ENCODE measurements at places on chromosomes 2 and 18. TPM values are rescaled to one million over a fixed set of nuclear protein-coding genes. Genes with fewer than 3 reads are reported as not detected.

GRCh38 chr2:74676331-74676730 lies 22.3 kb downstream of the SEMA4F start:
- DNase-seq = no peak

Gene ALLC
- not detected for total RNA-seq

- no peak for DNase-seq
Observed at GRCh38 chr2:157414050-157414449, 29.8 kb downstream of the CYTIP start.

Gene ARHGEF4
- 38.8 TPM for total RNA-seq

- no peak for DNase-seq
Observed at GRCh38 chr18:49111191-49111988, 160.6 kb upstream of the SMAD7 start.

DNA sequence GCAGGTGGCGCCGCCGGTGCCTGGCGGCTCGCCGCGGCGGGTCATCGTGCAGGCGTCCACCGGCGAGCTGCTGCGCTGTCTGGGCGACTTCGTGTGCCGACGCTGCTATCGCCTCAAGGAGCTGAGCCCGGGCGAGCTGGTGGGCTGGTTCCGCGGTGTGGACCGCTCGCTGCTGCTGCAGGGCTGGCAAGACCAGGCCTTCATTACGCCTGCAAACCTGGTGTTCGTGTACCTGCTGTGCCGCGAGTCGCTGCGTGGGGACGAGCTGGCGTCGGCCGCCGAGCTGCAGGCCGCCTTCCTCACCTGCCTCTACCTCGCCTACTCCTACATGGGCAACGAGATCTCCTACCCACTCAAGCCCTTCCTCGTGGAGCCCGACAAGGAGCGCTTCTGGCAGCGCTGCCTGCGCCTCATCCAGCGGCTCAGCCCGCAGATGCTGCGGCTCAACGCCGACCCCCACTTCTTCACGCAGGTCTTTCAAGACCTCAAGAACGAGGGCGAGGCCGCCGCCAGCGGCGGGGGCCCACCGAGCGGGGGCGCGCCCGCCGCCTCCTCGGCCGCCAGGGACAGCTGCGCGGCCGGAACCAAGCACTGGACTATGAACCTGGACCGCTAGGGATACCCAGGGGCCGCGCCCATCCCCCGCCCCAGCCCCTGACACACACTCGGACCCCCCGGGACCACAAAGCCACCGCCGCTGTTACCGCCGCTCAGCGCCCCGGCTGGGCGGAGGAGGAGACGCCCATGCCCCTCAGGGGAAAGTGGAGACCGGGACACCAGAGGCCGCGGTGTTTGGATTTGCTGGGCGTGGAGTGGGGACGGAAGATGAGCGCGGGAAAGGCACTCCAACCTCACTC lies 1.1 kb downstream of the CDK5R2 start:
- DNase-seq = peak; percentile 83

DNA sequence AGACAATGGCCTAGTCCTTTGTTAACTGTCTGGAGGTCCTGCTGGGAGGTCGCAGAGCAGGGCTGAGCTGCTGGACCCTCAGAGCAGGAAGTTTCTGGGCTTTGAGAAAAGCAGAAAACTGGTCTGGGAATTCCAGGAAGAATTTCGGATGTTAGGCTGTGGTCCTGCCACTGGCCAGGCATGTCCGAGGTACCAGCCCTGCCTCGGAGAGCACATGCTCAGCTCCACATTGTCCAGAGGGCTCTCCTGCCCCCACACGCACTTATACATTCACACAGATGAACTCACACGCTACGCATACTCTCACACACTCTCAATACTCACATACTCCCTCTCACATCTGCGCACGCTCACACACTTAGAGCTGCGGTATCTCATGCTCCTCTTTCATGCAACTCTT lies 146.1 kb downstream of the NCK2 start:
- no peak for DNase-seq

Gene SIGLEC15
- total RNA-seq = not detected

Gene RSAD2
- total RNA-seq = 8.4 TPM

Gene AGXT
- 0.30 TPM for total RNA-seq

DNA sequence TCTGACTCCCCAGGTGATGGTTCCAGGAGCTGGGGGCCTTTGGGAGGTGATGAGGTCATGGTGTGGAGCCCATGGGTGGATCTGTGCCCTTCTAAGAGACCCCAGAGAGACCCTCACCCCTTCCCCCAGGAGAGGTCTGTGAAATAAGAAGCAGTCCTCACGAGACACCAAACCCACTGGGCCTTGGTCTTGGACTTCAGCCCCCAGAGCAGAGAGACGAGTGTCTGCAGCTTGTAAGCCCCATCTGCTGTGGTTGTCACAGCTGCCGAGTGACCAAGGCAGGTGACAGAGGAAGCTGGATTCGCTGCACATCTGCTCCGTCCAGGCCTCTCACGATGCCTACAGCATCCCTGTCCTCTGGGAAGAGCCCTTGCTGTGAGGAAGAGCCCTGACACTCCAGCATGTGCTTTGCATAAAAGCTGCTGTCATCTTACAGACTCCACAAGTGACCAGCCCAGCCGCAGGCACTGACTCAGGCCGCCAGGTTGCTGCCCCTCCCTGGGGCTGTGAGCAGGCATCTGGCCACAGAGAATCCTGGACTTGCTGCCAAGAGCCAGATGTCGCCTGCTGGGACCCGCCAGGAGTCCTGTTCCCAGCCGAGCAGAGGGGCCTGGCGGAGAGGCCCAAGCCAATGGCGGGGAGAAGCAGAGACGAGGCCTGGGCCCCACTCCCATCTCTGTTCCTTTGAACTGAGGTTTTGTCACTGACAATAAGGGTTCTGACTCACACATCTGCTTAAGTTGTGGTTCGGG lies 150.8 kb downstream of the PXDN start:
- DNase-seq = peak; percentile 69

DNA sequence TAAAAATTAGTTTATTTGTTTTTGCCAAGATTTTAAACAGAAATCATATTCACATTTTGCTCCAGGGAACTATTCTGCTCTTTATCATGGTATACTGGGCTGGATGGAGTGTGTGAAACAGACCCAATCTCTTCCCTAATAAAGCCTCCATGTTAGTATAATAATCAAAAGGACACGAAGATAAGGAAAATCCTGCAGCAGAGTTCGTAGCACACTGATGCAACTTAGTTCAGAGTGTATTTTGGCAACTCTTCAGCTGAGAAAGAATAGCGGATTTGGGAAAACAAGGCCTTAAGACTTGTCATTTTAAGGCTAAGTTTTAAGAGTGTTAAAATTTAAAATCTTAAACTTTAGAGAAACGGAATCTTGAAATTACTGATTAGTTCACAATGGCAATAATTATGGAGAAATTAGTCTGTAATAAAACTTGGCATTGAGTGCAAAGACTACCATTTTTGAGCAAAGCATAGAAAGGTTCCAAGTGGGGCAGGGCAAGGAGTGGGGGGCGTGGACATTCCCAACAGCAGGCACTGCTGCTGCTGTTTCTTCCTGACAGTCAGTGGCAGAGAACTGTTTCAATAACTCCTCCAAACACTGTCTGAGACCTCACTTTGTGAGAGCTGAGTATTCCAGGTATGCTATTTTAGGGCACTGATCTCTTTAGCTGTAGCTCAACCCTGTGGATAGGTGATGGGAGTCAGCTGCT lies 225.0 kb downstream of the HRH4 start:
- DNase-seq = no peak

DNA sequence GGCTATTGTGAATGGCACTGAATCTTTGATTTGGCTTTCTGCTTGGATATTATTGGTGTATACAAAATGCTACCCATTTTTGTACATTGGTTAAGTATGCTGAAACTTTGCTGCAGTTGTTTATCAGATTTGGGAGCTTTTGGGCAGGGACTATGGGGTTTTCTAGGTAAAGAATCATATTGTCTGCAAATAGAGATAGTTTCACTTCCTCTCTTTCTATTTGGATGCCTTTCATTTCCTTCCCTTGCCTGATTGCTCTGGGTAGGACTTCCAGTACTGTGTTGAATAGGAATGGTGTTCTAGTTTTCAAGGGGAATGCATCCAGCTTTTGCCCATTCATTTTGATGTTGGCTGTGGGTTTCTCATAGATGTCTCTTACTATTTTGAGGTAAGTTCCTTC lies 489.1 kb upstream of the LRATD1 start:
- no peak for DNase-seq

DNA sequence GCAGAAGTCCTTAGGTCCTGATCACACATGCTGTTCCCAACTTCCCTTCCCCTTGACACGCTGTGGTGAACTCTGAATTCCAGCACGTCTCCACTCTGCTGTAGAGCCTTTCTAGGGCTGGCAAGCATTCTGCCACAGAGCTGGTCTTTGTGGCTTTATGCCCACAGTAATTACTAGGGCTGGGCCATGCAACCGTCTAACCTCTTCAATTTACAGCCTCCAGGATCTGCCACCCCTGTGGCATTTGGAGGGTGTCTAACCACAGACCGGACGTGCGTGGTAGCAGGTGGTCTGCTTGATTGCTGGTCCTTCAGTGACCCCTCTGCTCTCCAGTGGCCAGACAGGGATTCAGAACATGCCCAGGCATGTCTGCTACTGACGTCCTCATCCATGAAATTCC lies 43.1 kb upstream of the TGFA start:
- no peak for DNase-seq

Gene CFAP65
- total RNA-seq = 15.5 TPM

DNA sequence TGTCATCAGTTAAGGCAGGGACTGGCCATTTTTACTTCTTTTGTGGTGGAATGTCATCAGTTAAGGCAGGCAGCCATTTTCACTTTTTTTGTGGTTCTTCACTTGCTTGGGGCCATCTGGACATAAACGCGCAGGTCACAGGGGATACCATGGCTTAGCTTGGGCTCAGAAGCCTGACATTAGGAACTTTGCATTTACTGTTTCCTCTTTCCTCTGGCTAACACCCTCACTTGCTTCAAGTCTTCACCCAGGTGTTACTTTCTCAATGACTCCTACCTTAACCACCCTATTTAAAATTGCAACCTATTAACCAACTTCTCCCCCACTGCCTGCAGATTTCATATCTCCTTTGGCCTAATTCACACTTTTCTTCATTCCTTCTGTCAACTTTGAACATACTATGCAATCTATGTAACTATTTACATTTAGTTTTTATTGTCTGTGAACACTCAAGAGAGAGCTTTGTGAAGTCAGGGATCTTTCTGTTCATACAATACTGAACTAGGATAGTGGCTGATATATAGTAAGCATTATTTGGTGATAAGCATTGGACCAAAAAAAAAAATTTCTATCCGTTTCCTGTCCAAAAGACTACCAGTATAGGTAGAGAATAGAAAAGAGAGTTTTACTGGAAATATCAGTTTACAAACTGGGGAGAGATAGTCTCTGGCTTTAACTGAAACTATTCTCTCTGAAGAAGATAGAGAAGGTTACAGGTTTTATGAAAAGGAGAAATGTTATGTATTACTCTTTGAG lies 600.1 kb upstream of the ZNF804A start:
- DNase-seq = no peak

- DNase-seq = peak; percentile 88
Observed at GRCh38 chr2:98935777-98936352, at the start of gene CRACDL. CRACDL (minus strand) TSS chr2:98936225; CDS start chr2:98846800, 89,425 bp downstream.

DNA sequence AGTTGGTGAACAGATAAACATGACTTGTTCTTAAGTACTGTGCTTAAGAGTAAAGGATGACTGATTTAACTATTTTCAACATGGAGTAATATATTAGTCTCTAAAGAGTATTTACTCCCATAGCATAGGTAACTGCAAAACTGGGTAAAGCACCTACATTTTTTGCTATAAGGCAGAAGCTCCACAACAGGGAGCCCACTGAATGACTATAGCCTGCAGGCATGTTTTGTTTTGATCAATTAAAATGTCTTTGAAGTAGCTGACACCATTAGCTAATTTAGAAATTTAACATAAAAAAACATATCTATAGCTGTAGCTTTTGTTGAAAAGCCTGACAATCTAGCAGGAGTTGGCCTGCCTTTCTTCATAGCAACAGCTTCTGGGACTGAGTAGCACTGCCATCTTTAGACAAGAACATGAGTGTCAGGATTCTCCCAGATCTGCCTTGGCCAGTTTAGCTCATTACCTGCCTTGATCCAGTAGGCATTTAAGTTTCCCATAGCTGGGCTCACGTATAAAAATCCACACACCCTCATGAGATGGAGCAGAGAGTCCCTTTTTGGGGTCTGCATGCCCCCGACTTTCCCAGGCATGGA lies 1935.1 kb upstream of the PIK3C3 start:
- DNase-seq = no peak

DNA sequence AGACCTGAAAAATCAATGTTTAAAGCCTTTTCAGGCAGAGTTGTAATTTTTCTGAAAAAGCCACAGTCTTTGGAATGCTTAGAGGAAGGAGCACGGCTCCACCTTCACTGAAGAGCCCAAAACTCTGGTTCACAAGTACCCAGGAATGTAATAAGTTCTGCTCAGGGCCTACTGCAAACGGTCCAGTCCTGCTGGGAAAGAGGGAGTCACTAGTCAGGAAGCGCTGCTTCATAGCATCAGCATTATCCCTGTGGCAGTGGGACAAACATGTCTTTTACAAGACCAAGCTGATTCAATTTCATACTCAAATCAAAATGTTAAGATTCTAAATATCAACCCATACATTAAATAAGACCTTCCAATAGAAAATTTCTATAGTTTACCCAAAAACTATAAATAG lies 152.9 kb upstream of the PGAP1 start:
- DNase-seq = no peak

Gene PAX8
- 1.6 TPM for total RNA-seq

Gene FOXI3
- not detected for total RNA-seq

Gene SYT4
- total RNA-seq = not detected

DNA sequence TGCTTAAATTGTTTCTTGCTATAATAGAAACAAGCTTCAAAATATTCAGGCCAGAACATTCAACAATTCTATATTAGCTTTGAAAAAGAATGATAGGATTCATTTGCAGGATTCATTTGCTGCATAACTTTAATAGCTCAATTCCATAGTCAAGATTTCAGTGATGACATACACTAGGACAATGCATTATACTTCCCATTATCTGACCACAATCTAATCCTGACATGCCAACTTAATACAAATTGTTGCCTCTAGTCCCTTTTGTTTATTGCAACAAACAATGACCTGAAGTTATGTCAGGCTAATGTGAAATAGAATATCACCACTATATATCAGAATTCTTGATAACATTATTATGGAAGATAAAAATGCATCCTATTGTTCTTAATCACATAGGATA lies 169.4 kb downstream of the DNAH7 start:
- no peak for DNase-seq

DNA sequence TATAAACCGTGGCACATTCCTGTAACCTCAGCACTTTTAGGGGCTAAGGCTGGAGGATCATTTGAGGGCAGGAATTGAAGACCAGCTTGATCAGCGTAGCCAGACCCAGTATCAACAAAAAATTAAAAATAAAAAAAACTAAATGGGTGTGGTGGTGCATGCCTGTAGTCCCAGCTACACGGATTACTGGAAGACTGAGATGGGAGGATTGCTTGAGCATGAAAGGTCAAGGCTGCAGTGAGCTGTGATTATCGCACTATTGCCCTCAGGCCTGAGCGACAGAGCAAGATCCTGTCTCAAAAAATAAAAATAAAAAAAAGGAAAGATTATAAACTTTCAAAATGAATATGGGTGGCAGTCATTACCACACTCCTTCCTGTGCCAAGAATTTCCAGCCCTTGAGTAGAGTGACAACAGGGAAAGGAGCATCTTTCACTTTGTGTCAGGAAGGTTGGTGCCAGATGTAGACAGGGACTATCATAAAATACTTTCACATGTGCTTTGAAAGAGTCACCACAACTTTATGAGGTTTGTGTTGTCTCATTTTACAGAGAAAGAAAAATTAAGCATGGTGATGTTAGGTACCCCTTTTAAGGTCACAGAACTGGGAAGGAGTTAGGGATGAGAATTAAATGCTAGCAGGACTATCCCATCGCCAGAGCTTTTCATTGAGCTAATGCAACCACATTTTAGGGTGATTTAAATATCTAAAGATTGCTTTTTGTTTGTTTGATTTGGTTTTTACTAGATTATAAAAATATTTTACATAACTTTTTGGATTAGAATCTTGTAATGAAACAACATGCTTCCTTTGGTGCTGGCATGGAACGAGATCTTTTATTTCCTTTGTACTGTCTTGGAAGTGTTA lies 1617.4 kb upstream of the ACVR2A start:
- no peak for DNase-seq
